ENCODE measurements at places on chromosomes 1 and 21.

- DNase-seq: no peak
Measured at GRCh38 chr1:33341190-33341589, 20.3 kb upstream of the A3GALT2 start.

DNA sequence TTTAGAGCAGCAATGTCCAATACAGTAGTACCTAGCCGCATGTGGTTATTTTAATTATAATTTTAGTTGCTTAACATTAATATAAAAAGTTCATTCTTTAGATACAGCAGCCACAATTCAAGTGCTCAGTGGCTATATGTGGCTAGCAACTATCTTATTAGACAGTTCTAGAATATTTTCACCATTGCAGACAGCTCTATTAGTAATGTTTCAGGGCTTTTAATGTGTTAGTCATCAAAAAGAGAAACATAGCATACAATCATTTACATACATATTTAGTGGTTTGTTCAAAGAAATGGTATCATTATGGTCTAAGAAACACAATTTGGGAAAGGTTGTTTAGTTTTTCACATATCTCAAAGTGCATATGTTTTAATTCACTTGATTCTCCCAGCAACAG, 66.6 kb upstream of the DYNLT5 start:
- no peak for DNase-seq

DNA sequence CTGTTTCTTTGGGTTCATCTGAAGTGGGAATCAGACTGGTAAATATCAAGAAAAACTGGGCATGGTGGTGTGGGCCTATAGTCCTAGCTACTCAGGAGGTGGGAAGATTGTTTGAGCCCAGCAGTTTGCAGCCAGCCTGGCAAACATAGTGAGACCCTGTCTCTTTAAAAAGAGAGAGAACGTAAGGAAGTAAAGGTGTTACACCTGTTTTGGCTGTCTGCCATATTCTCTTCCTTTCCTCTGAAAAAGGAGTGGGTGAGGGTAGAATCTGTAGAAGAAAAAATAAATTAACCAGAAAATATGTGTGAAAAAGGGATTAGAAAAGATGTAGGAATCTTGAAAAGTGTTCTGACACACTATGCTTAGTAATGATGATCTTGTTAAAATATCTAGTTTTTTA, 20.0 kb downstream of the AHCYL1 start:
- DNase-seq: no peak

- DNase-seq: no peak
Measured at GRCh38 chr1:206986402-206986801, 16.1 kb upstream of the FCAMR start.

- peak; percentile 88 for DNase-seq
Measured at GRCh38 chr1:114670083-114671010, 498 bp upstream of the DENND2C start.

DNA sequence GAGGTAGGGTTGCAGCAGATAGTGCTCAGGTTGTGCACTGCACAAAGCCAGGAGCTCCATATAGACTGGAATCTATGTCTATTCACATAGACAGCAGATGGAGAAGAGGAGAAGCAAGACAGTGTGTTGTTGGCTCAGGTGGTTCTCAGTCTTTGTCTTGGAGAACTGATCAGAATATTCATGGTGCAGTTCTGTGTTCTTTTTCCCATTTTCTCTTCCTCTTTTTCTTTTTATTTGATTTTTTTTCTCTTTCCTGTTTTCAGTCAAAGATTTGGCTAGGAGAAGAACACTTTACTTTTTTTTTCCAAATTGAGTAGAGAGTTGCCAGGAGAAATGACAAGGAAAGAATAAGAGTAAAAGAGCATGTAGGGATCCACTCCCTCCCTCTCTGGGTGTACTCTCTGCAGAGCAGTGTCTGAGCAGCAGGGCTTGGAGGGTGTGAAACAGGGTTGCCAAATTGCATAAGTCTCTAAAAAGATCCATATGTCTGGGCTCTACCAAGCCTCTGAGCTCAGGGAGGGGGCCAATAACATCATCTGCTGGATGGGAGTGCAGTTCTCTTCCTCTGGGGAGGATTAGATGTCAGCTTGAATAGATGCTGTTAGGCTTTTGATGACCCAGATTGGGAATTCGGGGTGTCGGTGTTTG, 8.7 kb upstream of the CD34 start:
- DNase-seq: no peak

GRCh38 chr1:100543640-100544039, 5.7 kb downstream of the GPR88 start:
- peak; percentile 33 for DNase-seq

DNA sequence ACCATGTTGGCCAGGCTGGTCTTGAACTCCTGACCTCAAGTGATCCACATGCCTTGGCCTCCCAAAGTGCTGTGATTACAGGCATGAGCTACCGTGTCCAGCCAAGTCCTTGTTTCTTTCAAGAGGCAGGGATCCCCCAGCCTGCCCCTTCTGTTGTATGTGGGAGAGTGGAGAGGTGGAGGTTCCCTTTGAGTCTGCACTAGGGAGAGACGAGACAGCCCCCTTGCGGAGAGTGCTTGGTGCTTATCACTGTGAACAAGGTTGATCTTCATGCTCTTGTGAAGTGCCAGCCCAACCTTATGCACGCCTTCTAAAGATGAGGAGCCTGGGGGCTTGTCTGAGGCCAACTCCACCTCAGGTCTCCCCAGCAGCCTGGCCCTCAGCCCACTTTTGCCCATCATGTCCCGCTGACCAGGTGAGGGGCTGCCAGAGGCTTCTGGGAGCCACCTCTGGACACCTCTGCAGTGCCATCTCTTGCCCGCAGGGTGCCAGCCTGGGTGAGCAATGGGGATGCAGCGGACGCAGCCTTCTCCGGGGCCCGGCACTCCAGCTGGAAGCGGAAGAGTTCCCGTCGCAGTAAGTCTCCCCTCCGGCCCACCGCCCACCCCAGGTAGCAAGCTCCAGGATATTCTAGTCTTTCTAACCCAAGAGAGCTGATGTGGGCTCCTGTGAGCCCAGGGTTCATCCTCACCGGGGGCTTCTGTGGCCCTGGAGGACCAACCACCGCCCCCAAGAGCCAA, 62.3 kb downstream of the ARHGEF10L start:
- no peak for DNase-seq

GRCh38 chr1:53547231-53547790, 88.1 kb downstream of the DMRTB1 start:
- DNase-seq: no peak

- DNase-seq: no peak
Measured at GRCh38 chr1:82503822-82504221, 703.1 kb downstream of the ADGRL2 start.

DNA sequence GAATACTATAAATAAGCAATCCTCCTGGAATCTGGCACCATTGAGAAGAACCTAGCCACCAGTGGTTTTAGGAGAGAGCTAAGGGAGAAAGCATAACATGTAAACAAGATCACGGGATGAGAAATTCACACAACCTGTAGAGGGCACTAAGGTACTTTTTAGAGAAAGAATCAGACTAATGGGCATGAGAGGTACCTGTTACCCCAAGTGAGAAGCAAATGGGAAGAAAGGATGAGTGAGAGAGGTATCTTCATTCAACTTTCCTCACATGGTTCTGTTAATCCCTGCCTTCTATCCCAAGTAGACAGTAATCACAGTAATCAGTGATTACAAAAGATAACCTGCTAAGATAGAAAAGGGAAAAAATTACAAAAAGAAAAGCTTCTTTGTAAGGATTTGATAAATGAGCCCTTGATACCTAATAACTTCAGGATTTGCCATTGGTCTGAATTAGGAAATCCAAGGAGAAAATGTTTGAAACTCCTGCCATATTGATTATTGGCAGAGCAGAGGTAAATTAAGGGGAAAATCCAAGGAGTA, 251.1 kb upstream of the ADGRL2 start:
- DNase-seq: peak; percentile 43

DNA sequence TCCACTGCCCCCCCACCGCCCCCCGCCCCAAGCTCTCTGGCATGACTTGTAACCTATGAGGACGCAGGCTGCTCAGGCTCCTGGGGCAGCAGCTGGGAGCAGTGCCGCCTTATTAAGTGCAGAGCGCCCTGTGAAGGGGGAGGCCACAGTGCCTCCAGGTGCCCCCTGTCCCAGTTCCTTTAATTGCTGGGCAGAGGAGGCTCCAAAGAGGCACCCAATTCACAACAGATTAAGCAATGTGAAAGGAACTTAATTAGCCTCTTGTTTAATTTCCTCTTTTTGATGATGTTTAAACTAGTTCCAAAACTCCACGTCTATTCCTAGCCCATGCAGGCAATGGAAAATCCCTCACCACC, 3.0 kb downstream of the RXFP4 start:
- no peak for DNase-seq

GRCh38 chr1:157157501-157158190, 19.5 kb upstream of the ETV3 start:
- DNase-seq: no peak

GRCh38 chr1:111179968-111180533, 20.4 kb downstream of the DENND2D start:
- DNase-seq: no peak

DNA sequence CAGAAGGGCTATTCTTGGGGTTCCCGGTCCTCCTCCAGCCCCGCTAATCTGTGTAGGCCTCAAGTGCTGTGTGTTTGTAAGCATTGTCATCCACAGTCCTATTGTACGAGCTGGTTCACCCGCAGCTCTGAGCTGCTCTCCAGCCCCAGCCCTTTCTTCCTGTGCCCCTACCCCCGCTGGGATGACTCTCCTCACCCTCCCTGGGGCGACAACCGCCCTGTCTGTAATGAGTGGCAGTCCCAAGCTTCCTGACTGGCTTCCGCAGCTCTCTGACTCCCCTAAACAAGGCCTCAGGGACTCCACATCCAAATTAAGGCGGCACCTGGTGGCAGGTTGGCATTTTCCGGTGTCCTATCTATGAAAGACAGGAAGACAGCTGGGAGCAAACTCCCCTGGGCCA, 45.8 kb downstream of the TFF3 start:
- no peak for DNase-seq

DNA sequence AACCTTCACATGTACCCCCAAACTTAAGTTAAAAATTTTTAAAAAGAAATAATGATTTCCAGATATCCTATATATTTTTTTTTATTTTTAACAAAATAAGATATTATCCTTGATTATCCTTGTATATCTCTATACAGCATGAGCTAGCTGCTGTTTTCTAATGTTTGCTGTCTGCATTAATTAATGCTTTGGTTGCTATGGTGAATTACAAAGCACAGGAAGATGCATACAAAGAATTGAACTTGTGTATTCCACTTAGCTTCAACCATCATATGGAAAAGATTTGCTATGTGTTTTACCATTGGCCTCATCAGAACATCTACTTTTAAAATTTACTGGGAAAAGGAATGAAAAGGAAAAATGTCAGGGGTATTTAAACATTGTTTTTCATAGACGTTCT, 35.4 kb downstream of the VPS45 start:
- no peak for DNase-seq

DNA sequence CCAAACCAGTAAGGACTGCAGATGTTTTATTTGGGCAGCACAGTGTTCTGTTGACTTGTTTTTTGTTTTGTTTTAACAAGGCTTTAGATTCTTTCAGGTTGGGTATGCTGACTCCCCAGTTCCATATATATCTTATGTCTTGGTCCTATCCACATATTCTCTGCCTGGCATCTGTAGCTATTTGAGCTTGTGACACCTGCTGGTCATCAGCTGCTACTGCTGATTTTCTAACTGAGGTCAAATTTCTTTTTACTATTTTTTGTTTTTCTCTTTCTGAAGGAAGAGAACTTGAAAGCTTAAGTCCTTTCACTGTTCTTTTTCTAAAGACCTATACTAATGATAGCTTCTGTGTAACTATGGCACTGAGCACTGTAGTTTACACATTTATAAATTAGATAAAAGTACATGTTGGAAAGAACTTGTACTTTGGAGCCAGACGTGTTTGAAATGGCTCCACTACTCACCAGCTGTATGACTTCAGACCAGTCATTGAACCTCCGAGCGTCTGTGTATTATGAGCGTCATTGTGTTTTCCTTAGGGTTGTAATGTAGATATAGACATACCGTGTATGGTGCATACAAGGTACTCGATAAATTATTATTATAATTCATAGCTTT, 109.4 kb downstream of the NRDC start:
- DNase-seq: peak; percentile 56

DNA sequence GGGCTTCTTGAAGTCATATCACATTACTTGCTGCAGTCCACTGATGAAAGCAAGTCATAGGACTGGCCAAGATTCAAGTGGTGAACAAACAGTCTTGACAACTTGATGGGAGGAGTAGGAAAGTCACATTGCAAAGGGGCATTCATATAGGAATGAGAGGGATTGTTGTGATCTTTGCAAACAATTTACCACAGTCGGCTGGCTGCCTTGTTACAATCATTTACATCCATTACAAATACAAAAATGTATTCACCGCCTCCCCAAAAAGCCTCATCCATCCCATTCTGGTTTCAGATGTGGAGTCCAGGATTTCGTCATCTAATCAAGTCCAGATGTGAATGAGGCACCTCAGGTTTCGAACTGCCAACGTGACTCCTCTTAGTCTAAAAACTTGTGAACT, 26.8 kb downstream of the GORAB start:
- DNase-seq: no peak

DNA sequence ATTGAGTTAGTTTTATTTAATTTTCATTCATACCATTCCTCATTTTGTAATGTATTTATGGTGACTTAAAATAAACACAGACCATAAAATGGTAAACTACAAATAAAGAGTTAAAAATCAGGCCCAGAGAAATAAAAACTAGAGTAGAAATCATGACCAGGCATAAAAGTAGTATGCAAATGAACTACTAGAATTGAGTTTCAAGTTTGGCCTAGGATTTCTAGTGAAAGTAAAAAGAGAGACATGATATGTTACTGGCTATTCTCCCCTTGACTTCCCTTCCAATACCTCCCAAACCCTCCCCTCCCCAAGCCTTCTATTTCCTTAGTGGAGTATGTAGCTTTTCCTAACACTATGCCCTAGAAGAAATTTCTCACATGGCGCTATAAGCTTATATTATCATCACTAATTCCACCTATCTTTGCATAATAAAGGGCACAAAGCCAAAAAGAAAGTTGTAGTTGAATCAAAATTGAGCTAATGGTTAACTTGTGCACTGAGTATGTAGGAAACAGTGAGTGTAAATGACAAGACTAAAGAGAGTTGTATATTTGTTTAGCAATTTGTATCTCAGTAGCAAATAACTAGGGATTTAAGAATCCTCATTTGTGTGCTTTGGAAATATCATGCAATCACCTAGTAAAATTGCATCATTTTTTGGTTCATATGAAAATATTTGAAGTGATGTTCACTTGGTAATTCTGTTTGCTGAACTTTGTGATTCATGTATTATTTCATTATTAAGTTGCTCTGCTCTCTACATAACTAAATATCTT, 29.7 kb upstream of the CDC14A start:
- DNase-seq: peak; percentile 50

- no peak for DNase-seq
Measured at GRCh38 chr21:22209304-22209700, 1211.1 kb downstream of the NCAM2 start.

GRCh38 chr1:112144733-112145426, 155.4 kb upstream of the KCND3 start:
- no peak for DNase-seq

DNA sequence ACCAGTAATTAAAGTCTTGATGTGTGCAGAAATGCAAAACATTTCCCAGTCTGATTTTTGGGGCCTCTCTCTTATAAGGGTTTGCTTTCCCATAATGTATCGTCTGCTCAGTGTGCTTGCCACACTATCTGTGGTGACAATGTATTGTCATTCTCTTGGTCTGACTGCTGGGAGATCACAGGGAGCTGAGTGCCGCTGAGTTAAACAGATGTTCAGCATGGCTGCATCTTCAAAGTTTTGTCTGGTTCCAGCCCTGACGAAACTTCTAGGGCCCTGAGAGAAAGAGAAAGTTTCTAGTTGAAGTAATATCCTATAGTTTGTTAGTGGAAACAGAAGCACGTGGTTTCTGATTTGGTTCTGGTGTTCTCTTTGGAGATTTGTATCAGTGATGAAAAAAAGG, 42.6 kb downstream of the DNM3 start:
- no peak for DNase-seq
